Cardiac muscle cell (in vitro differentiated cells and primary cell): ENCODE measurements at places on chromosomes 2 and 18. TPM values are rescaled to one million over a fixed set of nuclear protein-coding genes. Genes with fewer than 3 reads are reported as not detected.

AFF3 gene
- 12.0 and 12.2 TPM in 2 replicates for polyA plus RNA-seq

VIT gene
- polyA plus RNA-seq: not detected in 2 replicates

STPG4 gene
- not detected in 2 replicates for polyA plus RNA-seq

SPP2 gene
- polyA plus RNA-seq: not detected in 2 replicates

SAG gene
- 0.21 TPM in 1 of 2 replicates, not detected in the other for polyA plus RNA-seq

RBM44 gene
- 0.15 and 0.46 TPM in 2 replicates for polyA plus RNA-seq
